ENCODE measurements at places on chromosomes 7 and 10. TPM values are rescaled to one million over a fixed set of nuclear protein-coding genes. Genes with fewer than 3 reads are reported as not detected.

Gene NXPH1
- 0.08 TPM for total RNA-seq

DNA sequence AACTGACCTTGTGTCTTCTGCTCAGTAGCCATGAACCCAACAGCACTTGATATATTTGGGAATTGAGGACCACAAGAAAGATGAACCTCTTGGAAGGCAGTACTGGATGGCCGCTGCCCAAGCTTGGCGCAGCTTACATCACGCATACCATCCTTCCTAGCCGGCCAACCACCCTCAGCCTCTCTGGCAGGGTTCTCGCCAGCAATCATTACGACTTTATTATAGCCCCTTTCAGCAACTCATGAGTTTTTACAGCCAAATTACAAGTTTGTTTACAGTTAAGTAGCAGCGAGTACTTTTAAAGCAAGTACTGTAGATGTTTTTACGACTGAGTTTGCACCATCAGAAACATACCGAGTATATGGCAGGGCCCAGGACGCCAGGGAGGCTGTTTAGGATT lies 769.1 kb downstream of the SUGCT start:
- no peak for DNase-seq

Gene GDF2
- total RNA-seq = not detected

DNA sequence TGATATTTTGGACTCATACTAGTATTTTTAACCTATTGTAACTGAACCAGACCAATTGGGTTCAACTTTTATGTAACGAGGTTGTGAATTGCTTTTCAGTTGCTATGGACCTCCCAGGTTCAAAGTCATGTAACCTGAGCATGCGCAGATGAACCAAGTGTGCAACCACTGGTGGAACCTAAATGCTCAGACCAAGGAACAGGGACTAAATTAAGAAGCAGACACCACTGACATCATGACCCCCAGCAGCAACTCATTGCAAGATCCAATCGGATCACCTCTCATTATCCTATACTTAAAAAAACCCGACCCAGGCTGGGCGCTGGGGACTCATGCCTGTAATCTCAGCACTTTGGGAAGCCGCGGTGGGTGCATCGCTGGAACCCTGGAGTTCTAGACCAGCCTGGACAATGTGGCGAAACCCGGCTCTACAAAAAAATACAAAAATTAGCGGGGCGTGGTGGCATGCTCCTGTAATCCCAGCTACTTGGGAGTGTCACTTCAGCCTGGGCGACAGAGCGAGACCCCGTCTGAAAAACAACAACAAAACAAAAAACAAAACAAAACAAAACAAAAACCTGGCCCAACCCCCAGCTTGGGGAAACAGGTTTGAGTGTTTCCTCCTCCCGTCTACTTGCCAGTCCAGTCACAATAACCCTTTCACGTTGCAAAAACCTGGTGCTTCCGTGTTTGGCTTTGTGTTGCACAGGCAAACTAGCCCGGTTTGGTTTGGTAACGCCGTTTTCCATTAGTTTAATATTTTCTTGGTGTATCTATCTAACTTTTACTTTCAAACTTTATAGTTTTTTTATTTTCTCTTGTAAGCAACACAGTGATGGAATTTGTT lies 11.3 kb upstream of the ZNF518A start:
- DNase-seq = no peak

- DNase-seq = no peak
Observed at GRCh38 chr7:7962851-7963250, 5.7 kb upstream of the GLCCI1 start.

DNA sequence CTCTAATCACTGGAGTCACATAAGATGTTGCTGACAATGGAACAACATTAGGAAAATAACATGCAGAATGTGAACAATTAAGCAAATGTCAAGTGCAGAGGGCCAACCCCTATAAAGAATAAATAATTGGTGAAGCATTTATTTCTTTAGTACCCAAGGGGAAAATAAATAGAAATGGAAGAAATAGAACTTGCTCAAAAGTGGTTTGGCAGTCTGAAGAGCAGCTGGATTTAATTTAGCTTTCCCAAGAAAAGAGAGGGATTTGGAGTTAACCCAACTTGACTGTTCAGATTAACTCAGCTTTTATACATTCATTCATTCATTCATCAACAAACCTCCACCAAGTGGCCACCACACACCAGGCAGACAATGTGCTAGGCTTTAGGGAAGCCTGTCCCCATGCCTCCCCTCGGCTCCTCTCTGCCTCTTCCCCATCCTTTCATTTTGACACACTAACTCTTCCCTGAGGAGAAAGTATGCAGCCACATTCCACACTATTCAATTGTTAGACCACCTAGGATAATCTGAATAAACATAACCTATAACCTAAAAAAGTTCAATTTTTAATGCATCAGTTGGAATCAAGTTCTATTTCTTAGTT lies 295.5 kb downstream of the AHR start:
- DNase-seq = no peak

- no peak for DNase-seq
Observed at GRCh38 chr7:34087892-34088891, 182.9 kb downstream of the BMPER start.

DNA sequence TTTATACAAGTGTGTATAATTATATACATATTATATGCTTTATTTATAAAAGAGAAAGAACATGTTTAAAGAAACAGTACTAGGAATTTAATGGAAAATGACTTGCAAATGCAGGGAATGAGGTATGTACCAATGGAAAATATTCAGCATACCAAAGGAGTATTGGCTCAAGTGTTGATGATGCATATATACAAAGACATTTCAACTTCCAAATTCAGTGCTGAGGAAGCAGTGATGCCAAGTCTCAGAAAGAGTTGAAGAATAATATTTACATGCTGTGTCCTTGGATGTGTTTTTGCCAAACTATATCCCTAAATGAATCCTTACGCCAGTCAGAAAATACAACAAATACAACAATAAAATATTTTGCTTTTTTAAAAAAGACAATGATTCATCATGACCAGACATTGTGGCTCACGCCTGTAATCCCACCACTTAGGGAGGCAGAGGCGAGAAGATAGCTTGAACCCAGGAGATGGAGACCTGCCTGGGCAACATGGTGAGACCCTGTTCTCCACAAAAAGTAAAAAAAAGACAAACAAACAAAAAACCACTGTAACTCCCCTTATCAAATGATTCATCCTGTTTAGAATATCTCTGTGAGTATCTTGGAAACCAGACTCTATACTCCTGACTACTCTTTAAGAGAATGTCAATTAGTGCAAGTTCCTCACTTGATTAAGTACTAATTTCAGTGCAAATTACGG lies 157.2 kb downstream of the CHRM2 start:
- DNase-seq = no peak

- no peak for DNase-seq
Observed at GRCh38 chr10:9560976-9561375, 1456.7 kb upstream of the CELF2 start.

DNA sequence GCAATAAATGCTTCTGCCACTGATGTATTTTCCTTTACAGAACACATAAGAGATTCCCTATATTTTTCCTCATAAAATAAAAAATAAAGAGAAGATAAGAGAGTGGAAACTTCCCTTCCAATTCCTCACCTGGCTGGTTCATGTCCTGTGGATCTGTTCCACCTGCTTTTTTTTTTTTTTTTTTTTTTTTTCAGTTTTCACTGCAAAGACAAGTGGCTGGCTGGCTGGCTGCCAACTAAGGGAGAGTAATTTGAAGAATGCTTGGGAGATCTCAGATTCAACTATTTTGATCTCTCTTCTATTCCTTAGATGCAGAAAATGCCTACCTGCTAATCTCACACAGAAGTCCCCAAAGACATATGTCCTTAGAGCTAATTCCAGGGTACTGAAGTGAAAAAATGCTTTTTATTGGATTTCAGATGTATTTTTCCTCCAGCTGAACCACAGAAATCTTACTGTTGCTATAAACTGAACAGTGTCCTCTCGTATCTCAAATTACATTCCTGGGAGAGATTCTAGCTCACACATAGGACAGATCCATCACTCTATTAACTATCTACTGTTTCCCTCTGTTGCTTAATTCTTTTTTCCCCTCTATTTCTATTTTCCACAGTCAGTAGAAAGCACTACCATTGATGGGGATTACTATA lies 120.8 kb downstream of the NRCAM start:
- no peak for DNase-seq

- no peak for DNase-seq
Observed at GRCh38 chr7:90303241-90303640, 17.9 kb downstream of the FAM237B start.

Data from activated T-cell treated with anti-CD3 and anti-CD28 coated beads, Interleukin-2, amount 50 U/mL, for 4 hours (primary cell).